Activated naive CD4-positive, alpha-beta T cell treated with anti-CD3 and anti-CD28 coated beads, Interleukin-2, amount 50 U/mL, for 16 hours (primary cell): ENCODE measurements at places on chromosomes 5 and 9.
A peak's percentile ranks its signal among the peaks of the same experiment; 100 is the strongest.

GRCh38 chr9:84140535-84141101, 160.0 kb downstream of the RMI1 start:
- DNase-seq, result peak; percentile 21

DNA sequence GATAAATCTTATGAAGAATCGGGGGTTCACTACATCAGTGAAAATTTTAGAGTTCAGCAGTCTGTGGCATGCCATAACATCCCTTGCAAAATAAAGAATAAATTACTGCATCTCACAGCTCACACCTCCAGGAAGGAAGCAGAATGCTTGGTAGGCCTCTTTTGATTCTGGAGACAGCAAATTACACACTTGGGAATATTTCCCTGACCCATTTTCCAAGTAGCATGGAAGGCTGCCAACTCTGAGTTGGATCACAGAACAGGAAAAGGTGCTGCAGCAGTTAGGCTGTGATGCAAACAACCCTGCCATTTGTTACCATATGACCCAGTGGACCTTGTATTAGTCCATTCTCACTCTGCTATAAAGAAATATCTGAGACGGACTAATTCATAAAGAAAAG, 293.5 kb downstream of the ASTN2 start:
- DNase-seq, result no peak

DNA sequence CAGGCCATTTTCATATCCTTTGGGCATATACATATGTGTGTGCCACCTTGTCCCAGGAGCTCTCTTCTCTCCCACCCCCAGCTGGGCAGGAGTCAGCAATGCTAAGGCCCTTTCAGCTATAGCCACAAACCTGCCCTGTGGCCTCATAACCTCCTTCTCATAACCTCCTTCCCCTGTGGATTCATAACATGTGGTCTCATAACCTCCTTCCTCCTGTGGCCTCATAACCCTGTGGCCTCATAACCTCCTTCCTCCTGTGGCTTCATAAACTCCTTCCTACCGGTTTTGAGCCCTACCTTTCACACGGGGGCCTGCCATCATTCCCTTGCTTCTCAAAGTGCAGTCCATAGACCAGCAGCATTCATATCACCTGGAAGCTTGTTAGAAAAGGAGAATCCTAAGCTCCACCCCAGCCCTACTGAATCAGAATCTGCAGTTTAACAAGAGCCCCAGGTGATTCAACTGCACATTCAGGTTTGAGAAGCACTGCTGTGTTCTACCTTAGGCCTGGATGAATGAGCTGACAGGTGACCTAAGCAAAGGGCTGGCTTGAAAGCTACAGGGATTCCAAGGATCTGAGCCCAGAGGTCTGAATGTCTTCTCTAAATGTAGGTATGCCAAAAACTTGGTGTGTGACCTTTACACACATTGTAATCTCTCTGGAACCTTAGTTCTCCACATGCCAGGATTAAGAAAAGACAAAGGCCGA, 41.9 kb upstream of the PLPP6 start:
- DNase-seq, result no peak

DNA sequence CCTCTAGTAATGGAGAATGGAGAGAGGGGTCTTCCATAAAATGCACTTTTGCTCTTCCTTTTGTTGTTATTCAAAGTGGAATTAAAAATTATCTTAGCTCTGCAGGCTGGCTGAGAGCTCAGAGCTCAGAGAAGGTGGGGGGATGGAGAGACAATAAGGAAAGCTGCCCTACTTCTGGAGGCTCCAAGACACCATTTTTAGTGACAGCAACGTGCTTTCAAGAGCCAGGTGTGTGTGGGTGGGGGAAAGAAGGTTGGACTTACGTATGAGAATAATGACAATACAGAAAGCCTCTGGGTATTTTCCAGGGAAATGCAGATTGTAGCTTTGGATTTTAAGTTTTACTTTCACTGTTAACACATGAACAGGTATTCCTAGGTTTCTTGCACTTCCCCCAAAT, 173.9 kb downstream of the TRPM3 start:
- DNase-seq, result no peak

DNA sequence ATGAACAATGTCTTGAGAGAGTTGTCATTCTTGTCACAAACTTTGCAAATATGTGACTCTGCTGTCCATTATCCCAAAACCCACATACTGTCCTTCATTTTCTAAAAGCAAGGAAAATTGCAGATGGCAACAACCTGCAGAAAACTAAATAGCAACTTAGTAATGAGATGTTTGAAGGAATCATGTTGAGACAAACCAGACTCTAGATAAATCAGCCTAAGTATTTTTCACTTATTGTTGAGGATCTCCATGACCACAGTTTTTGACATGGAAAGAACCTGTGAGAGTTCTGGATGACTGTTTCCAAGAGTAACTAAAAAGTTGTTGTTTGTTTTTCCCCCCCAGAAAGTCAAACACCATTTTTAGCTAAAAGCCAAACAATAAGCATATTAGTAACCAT, 535.2 kb upstream of the ZNF608 start:
- no peak for DNase-seq

- no peak for DNase-seq
Measured at GRCh38 chr9:119967867-119968535, 598.8 kb upstream of the BRINP1 start.

- peak; percentile 52 for DNase-seq
Measured at GRCh38 chr9:99820685-99821395, 845 bp upstream of the NR4A3 start.

GRCh38 chr5:77633709-77634108, 4.8 kb downstream of the OTP start:
- DNase-seq, result no peak

DNA sequence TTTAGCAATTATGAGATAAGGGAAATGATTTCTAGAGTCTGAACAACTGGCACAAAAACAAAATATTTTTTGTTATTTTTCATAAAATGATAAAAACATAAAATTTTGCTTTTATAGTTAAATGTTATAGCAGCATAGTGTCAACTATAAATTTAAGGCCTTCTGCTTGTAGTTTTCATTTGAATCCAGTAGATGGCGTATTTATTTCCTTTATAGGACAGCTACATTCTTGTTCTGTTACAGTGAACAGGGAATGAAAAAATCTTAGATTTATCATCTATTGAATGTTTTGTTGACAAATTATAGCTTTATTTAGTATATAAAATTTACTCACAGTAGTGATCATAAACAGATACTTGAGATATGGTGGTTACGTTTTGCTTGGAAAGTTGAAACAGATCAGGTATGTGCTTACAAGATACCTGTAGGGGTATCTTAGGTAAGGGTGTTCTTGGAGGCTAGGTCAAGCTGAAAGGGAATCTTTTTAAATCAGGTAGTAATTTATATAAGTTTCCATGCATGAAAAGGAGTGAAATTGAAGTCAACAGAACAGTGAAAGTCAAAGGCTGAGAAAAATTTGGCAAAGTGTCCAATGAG, 239.3 kb upstream of the GRIN3A start:
- no peak for DNase-seq

DNA sequence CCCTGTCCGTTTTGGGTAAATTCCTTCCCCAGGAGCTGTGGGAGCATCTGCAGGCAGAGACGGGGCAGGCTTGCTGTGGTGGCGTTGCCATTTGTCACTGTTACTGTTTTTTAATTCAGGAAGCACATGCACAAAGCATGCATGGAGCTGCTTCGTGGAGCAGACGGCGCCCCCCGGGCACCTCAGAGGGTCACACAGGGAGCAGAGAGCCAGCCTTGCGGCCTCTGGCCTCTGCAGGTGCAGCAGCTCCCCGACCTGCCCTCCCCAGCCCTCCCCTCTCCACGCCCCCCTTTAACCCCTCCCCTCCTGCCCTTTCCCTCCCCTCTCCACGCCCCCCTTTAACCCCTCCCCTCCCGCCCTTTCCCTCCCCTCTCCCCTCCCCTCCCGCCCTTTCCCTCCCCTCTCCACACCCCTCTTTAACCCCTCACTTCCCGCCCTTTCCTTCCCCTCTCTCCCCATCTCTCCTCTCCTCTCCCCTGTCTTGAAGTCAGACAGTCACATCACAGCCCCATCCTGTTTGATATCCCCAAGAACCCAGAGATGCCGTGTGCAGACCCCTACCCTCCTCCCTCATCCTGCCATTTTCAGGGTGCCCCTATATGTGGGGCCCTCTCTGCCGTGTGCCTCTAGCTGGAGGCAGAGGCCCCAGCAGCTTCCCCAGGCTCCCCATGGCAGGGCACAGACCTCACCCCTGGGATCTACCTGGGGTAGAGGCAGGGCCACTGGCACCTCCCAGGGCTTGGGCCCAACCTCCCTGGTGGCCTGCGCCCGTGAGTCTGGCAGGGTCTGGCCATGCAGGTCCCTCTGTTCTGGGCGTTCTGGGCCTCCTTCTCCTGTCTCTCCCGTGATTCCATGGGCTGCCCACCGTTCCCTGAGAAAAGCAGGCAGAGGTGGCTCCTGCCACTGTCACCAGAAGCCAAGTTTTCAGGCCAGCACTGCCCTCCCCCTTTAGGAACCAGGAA, 29.6 kb upstream of the UBAC1 start:
- peak; percentile 41 for DNase-seq

DNA sequence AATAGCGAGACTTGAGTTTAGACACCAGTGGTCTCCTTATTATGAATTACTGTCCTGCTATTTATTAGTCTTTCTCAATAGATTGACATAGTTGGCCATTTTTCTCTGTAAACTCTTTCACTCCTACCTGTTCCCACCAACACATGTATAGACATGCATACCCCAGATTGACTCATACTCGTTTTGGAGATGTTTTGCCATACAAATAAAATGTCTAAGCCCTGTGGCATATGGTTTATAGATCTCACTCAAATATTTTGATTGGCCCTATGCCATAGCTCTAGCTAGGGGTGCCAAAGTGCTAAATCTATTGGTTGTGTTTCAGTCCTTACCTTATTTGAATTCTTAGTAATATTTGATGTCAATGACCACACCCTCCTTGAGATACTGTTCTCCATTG, 42.3 kb downstream of the CAMK4 start:
- no peak for DNase-seq

DNA sequence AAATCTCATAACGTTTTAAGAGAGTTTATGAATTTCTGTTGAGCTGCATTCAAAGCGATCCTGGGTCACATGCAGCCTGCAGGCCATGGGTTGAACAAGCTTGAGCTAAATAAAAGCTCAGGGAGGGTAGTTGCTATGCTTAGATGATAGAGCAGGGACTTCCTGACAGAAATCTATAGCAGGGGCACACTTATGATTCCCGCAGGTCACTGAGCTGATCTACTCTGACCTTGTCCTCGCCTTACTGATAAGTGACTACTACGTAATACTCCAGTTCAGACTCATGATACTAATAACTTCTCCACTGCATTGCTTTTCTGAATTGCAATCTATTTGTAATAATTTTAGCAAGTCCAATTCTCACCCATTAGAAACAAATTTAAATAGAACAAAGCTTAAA, 90.9 kb downstream of the NFIB start:
- DNase-seq, result no peak
